ENCODE measurements at places on chromosomes 7 and 10.

DNA sequence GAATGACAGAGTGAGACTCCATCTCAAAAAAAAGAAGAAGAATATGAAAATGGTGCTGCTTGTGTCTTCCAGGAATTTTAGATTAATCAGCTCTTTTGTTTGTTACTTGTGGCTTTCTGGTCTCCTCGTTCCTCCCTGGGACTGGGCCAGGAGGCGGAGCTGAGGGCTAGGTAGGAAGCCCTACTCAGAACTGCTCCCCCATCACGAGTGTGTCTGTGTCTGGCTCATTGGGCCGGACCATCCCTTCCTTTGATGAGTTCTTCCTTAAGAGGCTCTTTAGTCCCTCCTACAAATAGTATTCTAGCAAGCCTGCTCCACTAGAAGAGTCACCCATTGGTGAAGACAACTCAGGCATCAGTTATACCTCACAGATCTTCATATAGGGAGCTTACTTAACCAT lies 56.8 kb upstream of the YAE1 start:
- DNase-seq, result no peak

GRCh38 chr10:35643151-35644049 lies 1.3 kb upstream of the FZD8 start:
- DNase-seq, result no peak

DNA sequence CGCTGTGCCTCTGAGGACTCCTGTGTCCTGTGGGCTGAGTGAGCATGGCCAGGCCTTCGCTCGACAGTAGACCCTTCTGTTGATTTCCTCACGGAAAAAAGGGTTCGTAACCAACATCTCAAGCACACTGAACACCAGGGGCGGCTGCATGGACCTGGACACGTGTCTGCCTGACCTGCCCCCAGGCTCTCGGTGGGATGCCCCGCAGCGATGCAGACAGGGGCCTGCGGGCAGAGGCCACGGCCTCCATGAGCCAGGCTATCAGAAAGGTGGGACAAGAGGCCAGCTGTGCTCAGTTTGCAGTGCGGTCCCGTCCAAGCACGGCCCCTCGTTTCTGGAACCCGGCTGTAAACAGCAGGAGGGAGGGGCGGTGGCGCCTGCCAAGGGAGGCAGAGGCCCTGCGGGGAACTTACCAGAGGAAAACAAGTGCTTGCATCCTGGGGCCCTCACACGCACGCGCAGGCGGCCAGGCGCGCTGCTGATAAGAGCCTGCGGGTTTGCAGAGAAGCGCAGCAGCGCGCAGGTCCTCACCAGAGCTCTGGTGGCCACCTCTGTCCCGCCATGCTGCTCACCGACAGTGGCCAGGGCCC lies 10.6 kb downstream of the GPR146 start:
- DNase-seq, result no peak

- no peak for DNase-seq
These were observed 31.6 kb downstream of the SLIT1 start for GRCh38 chr10:97154162-97154561.

DNA sequence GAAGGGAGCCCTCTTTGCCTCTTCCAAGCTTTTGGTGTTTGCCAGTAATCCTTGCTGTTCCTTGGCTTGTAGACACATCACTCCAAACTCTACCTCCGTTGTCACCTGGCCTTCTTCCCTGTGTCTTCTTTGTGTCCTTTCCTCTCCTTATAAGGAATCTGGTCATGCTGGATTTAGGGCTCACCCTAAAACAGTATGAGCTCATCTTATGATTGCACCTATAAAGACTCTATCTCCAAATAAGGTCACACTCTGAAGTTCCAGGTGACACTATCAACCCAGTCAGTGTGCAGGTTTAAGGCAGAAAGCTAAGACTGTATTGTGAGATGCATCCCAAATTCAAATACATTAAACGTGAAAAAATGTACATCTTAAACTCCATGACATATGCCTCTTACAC lies 49.0 kb upstream of the ZRANB1 start:
- DNase-seq, result no peak

- no peak for DNase-seq
These were observed 30.9 kb downstream of the KCNMA1 start for GRCh38 chr10:77606751-77607150.

DNA sequence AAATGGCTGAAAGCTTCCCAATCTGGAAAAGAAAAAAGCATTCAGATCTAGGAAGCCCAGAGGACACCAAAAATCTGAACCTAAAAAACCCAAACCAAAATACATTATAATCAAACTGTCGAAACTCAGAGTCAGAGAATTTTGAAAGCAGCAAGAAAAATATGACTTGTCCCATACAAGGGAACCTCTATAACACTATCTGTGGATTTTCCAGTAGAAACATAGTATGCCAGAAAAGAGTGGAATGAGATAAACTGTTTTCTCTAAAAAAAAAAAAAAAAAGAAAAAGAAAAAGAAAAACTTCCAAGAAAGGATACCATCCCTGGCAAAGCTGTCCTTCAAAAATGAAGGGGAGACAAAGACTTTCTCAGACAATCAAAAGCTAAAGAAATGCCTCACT lies 179.0 kb downstream of the POM121L12 start:
- no peak for DNase-seq

DNA sequence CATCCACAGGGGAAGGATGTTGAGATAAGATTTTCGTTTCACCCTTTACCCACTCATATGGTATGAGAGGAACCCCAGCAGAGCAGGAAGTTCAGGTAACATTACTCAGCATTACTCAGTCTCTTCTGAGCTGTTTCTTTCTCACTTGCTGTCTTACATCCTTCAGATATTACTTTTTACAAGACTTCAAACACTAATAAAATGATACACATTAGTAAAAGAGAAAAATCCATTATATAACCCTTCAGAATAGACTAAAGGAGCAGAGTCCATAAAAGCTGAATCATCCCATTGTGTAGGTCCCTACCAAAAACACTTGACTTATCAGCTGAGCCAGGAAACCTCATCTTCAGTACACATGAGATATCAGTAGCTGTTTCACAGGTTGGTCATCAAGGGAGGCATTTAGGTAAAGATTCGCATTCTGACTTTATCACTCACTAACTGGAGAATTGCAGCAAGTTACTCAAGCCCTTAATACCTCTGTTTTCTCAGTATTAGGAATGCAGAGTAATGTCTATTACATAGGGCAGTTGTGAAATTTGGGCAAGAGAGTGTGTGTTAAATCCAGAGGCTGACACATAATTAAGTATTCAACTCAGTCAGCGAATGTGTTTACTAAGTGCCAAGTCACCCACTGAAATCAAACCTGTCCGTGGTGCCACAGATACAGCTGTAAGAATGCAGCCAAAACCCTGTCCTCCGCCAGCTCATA lies 44.7 kb downstream of the KLF6 start:
- no peak for DNase-seq

GRCh38 chr7:85713171-85713570 lies 526.3 kb upstream of the SEMA3D start:
- DNase-seq, result no peak

GRCh38 chr7:24932815-24933214 lies 47.2 kb downstream of the OSBPL3 start:
- DNase-seq, result no peak

GRCh38 chr10:97574374-97575126 lies 2.0 kb downstream of the ANKRD2 start:
- peak; percentile 83 for DNase-seq

DNA sequence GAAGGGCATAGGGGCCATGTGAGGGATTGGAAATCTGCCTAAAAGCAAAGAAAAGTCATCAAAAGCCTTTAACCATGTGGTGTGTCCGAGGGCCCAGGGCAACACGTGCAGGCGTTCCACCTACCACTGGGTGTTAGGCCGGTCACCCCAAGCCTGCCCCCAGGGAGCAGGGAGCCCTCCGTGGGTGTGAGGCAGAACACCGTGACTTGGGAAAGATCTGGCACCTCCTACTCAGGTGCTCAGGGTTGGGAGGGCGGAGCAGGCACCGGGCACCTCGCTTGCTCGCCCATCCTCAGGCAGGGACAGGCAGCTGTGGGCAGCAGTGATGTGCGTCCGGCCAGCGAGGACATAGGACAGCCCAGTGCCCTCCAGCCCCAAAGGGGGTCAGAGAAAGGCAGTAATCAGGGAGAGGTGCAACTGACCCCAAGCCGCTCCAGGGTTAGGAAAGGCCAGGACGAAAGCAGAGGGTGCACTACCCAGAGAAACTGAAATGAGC lies 80.7 kb upstream of the CHST15 start:
- DNase-seq, result no peak

- DNase-seq, result no peak
These were observed 74.2 kb downstream of the NXPH1 start for GRCh38 chr7:8507566-8507965.

DNA sequence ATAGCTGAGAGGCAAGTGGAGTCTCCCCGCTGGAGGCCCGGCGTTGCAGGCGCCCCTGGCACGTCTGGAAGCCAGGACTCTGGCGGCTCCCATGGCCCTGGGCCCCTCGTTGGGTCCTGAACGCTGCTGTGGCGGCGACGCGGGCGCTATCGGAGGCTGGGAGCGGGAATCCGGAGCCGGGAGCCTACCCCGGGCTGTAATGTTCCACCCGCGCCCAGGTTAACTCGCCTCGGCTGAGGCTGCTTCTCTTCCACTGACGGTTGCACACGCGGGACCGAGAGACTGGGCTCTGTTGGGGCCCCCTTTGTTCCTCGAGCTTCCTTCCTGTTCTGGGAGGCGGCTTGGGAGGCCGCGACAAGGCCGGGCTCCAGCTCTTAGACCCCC lies 1.3 kb upstream of the HOXA5 start:
- no peak for DNase-seq

DNA sequence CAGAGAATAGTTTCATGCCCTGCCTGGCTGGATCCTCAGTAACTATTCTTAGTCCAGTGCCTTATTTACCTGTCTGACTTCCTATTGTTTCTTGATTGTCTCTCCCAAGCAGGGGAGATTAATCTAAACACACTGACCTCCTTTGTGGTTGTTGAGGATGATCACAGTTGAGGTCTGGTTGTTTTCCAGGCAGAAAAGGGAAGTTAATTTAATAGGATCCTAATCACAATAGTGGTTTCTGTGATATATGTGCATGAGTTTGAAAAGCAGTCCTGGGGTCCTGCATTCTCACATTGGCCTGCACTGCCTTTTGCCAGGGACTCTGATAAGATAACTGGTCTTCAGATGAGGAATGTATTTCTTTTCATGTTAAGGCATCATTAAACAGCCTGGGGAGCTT lies 130.1 kb downstream of the SND1 start:
- no peak for DNase-seq

DNA sequence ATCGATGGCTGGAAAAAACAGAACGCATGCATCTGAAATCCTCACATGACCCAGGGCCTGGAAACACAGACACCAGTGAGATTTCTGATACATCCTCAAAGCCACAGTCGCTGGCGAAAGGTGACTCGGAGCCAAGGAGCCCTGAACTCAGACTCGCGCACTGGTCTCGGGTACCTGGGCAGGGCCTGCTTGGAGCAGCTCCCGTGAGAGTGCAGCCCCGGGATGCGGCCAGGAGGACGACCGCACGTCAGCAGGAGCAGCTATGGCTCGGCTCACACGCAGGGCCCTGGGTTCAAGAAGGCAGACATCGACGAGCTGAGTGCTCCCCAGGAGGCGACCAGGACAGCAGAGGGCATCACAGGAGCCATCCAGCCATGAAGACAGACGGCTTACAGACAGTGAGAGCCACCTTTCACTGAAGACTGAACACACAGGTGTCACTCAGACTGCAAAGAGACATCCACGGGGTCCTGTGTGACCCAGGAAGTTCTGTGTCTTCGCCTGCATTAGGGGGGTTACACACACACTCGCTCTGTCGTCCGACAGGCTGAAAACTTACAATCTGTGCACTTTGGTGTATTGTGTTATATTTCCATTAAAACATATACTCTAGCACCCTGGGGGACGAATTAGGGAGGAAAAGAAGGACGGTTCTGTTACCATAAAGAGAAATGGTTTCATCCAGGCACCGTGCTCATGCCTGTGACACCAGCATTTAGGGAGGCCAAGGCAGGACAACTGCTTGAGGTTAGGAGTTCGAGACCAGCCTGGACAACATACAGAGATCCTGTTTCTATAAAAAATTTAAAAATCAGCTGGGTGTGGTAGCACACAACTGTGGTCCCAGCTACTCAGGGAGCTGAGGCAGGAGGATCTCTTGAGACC lies 227.7 kb downstream of the MAD1L1 start:
- no peak for DNase-seq

DNA sequence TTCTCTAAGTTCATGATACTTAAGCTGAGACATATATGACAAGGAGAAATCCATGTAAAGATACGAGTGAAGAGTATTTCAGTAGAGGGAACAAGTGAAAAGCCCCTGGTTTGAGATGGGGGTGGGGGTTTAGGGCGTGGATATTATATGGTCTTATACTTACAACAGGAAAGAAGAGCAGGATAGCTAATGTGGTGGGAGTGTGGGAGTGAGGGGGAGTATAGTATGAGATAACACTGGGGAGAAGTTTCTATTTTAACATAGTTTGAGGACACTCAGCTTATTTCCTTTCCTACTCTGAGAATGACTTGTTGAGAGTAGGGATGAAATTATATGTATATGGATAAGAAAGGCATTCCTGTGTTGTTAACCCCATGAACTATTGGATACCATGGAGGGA lies 36.5 kb downstream of the MCU start:
- no peak for DNase-seq

DNA sequence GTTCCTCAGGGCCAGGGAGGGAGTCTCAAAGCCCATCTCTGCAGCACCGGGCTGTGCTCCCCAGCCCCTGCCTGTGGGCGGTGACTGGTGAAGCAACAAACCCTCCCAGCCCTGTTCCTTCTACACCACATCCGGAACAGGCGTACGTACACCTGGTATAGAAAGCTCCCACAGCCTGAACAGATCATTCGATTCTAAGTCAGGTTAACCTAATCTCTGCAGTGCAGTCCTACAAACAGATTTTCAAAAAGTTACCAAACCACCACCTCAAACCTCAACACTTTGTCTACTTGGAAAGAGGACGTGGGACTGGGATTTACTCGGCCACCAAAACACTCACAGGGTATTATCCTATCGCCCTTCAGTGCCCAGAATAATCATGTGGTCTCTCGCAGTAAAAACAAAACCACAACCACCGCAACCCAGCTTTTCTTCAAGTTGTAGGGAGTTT lies 238.4 kb downstream of the DIP2C start:
- no peak for DNase-seq

Data from NCI-H1105 (cell line).